ENCODE measurements at places on chromosomes 4 and X. TPM values are rescaled to one million over a fixed set of nuclear protein-coding genes. Genes with fewer than 3 reads are reported as not detected.

DNA sequence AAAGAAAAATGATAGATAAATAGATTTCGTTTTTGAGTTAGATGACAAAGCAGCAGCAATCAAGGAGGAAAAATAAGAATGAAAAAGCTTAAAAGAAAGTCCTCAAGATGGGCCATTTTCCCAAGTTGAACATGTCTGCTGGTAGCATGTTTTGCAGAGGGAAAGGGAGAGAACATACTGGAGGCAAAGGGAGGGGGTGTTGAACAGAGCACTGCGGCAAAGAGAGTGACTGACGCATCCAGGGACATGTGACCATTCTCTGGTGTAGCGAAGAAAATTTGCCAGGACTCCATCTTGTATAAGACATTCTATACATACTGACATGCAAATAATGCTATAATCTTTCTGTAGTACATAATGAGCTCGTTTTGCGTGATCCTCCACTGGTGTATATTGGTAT lies 1.2 kb downstream of the LINC00632 start:
- no peak for DNase-seq

- DNase-seq = no peak
Observed at GRCh38 chr4:2771264-2771663, 15.1 kb upstream of the TNIP2 start.

DNA sequence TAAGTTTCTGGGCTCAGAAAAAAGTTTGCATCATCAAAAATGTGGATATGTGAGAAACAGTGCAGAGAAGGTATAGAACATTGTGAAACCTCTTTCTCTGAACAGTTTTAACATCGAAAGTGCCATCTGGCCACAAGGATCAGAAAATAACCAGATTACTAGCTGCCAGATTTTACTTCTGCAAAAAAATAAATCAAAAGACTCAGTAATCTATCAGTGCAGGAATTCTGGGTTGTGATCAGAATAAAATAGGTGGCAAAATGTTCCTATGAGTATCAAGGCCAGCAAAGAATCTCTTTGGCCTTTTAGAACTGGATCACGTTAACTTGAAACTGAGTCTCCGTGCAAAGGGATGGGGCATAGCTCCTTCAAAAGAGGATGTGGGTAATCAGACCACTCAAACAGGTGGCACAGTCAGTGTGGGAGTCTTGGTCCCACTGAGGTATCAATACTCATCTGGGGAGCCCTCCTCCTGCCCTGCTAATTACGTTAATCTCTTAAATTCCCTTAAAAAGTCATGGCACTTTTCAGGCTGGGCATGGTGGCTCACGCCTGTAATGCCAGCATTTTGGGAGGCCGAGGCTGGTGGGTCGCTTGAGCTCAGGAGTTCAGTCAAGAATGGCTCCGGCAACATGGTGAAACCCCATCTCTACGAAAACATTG lies 26.7 kb upstream of the RBM47 start:
- no peak for DNase-seq

The NEIL3 gene
- 33.7 TPM for total RNA-seq

GRCh38 chr4:3411676-3412075 lies 30.1 kb upstream of the HGFAC start:
- no peak for DNase-seq

DNA sequence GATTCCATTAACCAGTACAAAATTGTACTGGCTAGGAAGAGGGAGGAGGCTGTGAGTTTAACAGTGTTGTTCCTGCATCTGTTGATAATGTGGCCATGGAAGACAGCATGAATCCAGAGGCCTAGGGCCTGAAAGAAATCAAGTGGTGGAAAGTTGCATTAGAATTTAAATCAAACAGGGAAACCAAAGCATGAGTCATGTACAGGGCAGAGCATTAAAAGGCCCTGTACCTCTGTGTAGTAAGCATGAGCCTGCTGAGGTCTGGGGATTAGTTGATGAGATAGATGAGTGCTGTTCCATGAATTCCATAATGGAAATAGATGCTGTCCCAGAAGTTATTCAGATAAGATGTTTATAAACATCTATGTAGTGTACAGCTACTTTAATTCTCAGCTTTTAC lies 58.3 kb downstream of the MID1IP1 start:
- no peak for DNase-seq

The PROM1 gene
- total RNA-seq = not detected

GRCh38 chr4:89100853-89101252 lies 10.5 kb upstream of the TIGD2 start:
- DNase-seq = no peak

The CXCL9 gene
- not detected for total RNA-seq

The CLDN22 gene
- total RNA-seq = not detected

DNA sequence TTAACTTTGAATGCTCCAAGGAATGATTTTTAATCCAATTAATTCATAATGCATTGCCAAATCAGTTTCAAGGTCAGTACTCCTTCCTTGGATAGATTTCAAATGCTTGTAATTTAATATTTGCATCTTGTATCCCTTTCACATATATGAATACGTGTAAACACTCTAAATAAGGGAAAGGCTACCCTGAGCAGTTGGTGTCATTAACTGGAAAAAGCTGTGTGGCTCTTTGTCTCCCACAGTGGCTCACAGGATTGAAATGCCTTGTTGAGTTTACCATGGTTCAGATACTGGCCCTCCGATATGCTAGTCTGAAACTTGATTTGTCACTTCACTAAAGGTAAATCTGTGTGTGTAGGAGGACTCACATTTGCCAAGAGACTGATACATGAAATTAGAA lies 16.7 kb upstream of the ACOT9 start:
- DNase-seq = no peak

The SMARCA1 gene
- total RNA-seq = not detected

GRCh38 chrX:105645667-105646357 lies 176.5 kb upstream of the NRK start:
- DNase-seq = no peak

The RASL11B gene
- 0.13 TPM for total RNA-seq

- no peak for DNase-seq
Observed at GRCh38 chr4:80153874-80154544, 43.3 kb upstream of the PRDM8 start.

The SRPK3 gene
- total RNA-seq = not detected

DNA sequence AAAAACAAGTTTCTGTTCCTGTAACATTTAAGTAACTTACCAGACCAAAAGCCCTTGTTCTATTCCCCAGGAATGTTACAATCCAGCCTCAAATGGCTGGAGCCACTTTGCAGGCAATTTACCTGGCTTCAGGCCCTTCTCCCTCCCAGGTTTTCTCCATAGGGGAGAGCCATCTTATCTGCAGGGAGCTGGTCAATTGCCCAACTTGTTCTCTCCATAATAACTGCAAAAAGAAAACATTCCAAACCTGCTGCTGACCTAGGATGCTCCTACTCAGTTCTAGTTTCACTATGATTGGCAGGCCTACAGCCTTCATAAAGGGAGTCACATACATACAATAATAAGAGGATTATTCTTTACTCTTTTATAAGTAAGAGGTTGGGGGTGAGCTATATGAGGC lies 670.7 kb downstream of the PCDH7 start:
- DNase-seq = no peak

GRCh38 chr4:42732776-42733175 lies 75.9 kb upstream of the ATP8A1 start:
- no peak for DNase-seq

DNA sequence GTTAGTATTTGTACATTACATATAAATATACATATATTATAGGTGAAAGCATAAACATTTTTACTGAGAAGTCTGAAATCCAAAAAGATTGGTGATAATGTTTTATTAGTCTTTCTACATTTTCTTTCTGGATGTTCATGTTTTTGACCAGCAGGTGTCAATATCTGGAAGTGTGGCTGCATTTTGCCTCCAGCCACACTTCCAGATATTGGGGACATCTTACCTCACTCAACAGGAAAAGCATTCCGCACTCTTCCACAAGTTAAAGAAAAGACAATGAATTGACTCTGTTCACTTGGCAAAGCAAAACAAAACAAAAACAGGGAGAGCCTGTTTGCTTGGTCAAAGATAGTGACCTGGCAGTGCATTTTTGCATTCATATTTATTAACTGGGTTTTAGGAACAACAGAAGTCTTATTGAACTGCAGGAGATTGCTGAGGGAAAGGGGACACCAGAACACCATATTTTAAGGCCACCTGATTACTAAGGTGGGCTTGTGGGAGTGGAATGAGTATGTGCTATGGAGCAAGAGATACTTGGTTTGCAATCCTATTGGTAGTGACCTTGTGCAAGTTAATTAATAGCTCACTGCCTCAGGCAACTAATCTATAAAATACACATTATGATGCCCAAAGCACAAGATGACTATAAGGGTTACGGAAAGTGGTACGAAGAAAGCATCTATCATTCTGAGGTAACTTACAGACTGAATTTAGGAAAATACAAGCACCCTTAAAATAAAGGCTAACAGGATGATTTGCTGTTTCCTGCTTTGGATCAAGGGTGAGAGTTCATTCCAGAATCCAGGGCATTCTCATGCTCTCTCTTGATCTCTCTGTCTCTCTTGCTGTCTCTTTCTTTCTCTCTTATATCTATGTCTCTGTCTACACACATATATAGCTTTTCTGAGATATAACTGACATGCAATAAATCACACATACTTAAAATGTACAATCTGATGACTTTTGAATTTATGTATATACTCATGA lies 389.9 kb upstream of the EMCN start:
- no peak for DNase-seq

All from activated CD8-positive, alpha-beta T cell treated with anti-CD3 and anti-CD28 coated beads, Interleukin-2, amount 10 ng/mL, durations not matched to agents 7 days and 5 days (primary cell).